ENCODE measurements at places on chromosomes 1 and 21.

GRCh38 chr1:7422966-7423365, 348.1 kb upstream of the VAMP3 start:
- no peak for DNase-seq

DNA sequence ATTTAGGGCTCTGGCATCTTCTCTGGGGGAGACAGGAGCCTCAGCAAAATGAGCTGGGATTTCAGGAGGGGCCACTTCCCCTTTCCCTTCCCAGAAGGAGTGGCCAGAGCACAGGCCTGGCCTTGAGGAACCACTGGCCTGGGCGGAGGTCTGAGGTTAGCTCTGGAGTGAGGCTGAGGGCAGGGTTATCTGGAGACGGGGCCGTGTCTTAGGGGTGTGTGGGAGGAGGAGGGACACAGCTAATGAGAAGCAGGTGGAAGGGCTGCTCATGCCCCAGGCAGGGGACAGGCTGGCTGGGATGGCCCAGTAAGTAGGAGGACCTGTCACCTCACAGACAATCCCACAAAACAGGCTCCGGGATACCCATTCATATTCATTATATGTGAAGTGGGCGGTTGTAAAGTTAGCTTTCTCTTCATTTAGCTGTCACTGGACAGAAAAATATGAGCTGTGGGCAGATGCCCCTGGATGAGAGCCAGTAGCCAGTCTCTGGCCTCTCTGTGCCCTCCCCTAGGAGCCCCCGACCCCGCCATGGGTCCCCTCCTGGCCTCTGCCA, 12.4 kb downstream of the ALX3 start:
- no peak for DNase-seq

GRCh38 chr1:1212780-1213344, 1.1 kb downstream of the TNFRSF4 start:
- DNase-seq: no peak

DNA sequence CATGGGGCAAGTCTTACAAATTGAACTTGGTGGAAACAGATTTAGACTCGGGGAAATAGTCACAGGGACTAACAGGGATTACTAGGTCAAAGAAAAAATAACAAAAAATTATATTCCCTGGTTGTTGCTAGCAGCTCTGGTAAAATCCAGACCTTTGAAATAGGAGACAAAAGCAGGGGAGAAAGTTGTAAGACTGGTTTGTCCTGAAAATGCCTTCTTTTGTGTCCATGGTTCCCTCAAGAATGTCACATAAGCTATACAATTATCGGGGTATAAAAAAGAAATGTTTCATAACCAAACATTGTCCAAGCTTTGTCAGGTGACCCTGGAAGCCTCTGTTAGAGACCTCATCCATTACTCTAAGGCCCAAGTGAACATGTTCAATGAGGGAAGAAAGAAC, 33.1 kb downstream of the KIAA0319L start:
- DNase-seq: no peak

DNA sequence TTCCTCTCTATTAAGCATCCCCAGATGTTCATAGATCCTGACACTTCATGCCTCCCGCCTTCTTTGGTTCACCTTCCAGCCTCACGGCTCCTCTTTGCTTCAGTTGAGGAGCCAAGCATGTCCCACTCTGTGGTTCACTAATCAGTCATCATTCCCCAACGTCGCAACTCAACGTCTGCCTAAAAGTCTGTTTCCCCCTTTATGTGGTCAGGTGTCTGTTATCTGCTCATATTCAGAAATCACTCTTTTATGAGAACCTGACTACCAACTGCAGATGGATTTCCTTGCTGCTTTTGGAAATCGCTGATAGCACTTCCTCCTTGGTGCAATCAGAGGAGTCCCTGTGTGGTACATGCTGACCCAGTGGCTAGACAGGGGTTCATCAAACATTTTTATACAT, 94.1 kb upstream of the VANGL1 start:
- no peak for DNase-seq

- DNase-seq: no peak
Measured at GRCh38 chr1:230076121-230076520, 9.1 kb downstream of the GALNT2 start.

GRCh38 chr1:64295561-64295960, 92.1 kb downstream of the UBE2U start:
- no peak for DNase-seq

- DNase-seq: no peak
Measured at GRCh38 chr1:237736372-237737029, 154.2 kb downstream of the ZP4 start.

DNA sequence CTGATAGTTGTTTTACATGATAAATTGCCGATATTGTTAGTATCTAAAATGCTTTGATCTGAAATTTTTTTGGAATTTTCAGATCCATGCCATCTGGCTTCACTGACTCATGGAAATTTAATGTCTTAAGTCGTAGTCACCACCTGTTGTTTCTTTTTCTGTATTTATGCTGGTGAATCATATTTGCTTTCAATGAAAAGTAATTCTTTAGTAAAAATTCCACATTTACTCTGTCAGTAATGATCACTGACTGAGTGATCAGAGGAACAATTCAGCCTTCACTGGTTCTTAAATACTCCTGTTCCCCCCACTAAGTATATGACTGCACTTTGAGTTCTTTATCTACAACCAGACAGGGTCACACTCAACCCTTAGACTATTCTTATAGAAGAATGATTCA, 185.6 kb upstream of the NRIP1 start:
- no peak for DNase-seq

- DNase-seq: no peak
Measured at GRCh38 chr1:215285013-215285800, 202.7 kb downstream of the KCNK2 start.

DNA sequence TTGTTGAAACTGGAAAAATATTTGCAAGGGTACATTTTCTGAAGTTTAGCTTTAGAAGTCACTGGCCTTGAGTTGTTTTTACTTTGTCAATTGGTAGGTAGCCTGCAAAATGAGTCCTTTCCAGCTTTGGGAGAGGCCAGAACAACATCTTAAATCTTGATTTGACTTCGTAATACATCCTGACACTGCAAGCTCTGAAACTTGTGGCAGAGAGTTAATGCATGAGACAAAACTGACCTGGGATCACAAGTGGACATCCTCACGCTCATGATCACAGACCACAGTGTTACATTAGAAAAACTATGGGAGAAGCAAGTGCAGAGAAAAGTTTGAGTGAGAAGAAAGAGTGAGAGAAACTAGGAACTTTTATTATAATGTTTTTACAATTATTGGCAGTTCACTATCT, 550.9 kb downstream of the USP25 start:
- DNase-seq: no peak

- DNase-seq: no peak
Measured at GRCh38 chr1:19525607-19526545, 40.5 kb upstream of the CAPZB start.

DNA sequence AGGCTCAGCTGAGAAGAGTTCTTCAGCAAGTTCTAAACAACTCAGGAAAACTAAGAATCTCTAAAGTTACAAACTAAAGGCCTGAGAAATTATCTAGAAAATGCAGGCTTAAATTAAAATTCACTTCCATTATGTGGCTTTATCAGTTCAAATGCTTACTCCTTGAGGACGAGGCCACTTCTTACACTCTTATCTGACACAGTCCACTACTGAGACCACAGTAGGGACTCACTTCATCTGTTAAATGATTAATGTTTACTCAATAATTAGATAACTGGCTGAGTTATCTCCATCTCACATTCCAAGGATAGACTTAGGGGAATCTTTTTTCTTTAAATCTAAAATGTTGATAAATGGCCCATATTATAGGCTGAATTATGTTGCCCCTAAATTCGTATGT, 1.6 kb downstream of the C1orf141 start:
- no peak for DNase-seq

- DNase-seq: no peak
Measured at GRCh38 chr1:147156642-147157041, 15.6 kb downstream of the PRKAB2 start.

GRCh38 chr1:65459397-65459768, 38.9 kb downstream of the LEPR start:
- no peak for DNase-seq

GRCh38 chr1:84795213-84795612, 97.8 kb downstream of the LPAR3 start:
- DNase-seq: no peak
